ENCODE measurements at places on chromosomes 3 and 15.

GRCh38 chr3:11655196-11655928 lies 11.6 kb upstream of the VGLL4 start:
- DNase-seq = no peak

GRCh38 chr3:98450372-98450771 lies 12.6 kb upstream of the OR5K1 start:
- no peak for DNase-seq

GRCh38 chr15:90265271-90266060 lies at the start of gene NGRN:
Gene NGRN (plus strand): TSS chr15:90265672. CDS start chr15:90265713, 41 bp downstream.
- peak; percentile 87 for DNase-seq

GRCh38 chr3:6281662-6282061 lies 579.3 kb upstream of the GRM7 start:
- DNase-seq = no peak

DNA sequence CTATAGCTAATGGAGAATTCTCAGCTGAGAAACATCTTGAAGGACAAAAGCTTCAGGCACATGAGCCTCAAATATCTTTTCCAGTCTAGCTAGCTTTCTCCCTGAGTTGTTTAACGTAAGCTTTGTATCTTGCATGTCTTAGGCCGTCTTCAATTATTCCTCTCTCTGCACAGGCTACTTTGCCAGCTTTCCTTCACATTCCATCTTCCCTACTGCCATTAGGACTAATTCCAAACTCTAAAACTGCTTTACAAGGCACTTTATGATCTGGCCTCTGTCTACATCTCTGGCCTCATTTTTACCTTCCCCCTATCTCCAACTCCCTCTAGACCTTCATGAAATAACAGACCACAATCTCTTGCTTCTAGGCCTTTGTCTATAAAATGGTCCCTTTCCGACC lies 171.4 kb downstream of the GREM1 start:
- DNase-seq = no peak

DNA sequence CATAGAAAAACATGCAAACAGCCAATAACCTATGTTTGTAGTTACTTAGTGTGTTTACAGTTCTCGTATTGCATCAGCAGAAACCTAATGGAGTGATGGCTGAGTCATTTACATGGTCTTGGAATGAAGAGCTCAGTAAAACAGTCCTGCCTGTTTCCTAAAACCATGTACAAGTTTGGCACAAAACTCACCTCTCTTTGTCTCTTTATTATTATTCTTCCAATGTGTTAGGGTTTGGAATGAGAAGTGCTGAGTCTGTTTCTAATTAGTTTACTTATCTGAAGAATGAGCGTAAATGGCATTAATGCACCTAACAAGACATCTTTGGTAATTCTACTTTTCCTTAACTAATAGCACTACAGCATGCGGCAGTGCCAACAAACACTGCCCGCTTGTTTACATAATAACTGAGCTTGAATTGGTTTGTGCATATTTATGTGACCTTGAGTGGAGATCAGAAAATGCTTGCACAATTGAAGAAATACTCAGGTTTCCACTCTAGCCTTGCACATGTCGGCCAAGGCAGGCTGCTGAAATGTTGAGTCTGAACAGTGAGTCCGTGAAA lies 385.4 kb upstream of the SEMA6D start:
- DNase-seq = no peak

GRCh38 chr15:36626984-36627383 lies 47.6 kb downstream of the CDIN1 start:
- no peak for DNase-seq

- no peak for DNase-seq
Measured at GRCh38 chr3:147388700-147389580, 17.4 kb downstream of the ZIC4 start.

All from activated T-helper 1 cell treated with Interleukin-2 at 50 U/mL for 16 hours (primary cell).